ENCODE measurements at places on chromosomes 6 and 20.

- DNase-seq: no peak
Observed at GRCh38 chr6:135465307-135465706, 32.2 kb downstream of the AHI1 start.

DNA sequence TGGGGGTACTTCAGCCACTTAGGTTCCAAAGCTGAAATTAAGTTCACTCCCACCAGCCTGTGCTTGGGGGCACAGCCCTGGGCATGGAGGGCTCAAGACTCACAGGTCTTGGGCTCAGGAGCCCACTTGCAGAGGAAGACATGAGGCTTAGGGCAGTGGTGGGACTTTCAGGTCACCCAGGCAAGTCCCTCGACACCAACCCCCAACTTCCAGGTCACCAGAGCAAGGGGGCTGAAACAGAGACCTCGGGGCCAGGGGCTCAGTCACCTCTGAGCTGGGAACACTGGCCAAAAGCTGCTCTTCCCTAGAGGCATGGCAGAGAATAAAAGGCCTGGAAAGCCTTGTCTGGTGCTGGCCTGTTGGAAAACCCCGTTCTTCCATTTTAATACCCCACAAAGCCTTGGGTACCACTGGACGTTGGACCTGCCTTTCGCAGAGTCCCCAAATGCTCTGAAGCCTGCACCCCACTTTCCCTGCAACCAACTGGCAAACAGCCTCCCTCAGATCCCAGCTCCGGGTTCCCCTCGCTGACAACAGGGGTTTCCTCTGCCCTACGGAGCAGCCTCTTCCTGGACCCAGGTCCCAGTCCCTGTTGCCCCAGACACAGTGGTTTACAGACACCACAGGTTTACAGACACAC, 160.9 kb upstream of the PMEPA1 start:
- no peak for DNase-seq

DNA sequence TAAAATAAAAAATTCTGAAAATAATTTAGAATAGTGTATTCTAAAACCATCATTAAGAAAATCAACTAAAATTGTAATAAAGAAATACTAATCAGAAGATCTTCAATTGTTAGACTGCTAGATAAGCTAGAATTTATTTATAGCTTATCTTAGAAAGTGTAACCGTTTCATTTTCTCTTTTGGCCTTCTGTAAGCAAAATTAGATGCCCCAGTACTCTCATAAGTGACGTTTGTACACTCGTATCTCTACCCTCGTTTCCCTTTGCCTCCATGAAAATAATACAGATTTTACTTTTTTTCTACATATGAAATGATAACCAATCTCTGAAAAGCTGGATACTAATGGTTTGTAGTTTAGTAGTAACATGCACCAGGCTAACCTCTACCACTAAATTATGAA, 19.8 kb downstream of the DSE start:
- DNase-seq: no peak

GRCh38 chr20:41848180-41848579, 230.0 kb upstream of the CHD6 start:
- DNase-seq: no peak

GRCh38 chr6:63525186-63525878, 46.9 kb upstream of the LOC128125822 start:
- no peak for DNase-seq

DNA sequence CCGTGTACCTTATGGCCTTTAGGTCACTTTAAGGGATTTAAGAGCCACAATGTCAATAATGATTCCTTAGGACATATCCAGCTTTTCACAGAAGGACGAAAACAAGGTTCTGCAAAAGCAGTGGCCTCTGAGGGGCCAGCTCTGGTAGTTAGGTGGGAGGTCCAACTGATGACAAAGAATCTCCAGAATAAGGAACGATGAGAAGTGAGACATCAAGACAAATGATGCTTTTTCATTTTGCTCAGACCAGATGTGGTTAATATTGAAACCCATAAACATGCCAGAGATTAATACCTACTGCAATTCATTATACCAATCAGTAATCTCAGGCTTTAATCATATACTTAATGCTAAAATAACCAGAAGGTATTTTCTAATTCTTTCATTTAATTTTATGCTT, 1.9 kb downstream of the C6orf58 start:
- DNase-seq: no peak

GRCh38 chr20:42338294-42339201, 720.4 kb upstream of the CHD6 start:
- DNase-seq: no peak

- no peak for DNase-seq
Observed at GRCh38 chr6:168765752-168766151, 324.8 kb downstream of the SMOC2 start.

DNA sequence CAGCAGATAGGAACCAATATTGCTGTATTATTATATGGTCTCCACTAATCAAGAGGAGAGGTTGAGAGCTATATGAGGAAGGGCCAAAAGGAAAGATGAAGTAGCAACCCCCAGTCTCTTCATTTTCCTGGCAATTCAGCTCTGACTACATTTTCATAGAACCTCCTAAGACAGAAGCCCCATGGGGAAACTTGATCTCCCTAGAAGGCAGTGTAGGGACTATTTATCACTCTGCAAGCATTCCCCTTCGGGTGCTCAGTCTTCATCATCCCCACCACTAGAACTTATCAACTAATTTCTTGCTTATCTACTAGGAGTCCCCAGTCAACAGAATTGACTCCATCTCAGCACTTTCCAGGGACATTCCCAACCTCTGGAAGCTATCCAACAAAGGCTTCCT, 25.5 kb upstream of the ITCH start:
- no peak for DNase-seq

DNA sequence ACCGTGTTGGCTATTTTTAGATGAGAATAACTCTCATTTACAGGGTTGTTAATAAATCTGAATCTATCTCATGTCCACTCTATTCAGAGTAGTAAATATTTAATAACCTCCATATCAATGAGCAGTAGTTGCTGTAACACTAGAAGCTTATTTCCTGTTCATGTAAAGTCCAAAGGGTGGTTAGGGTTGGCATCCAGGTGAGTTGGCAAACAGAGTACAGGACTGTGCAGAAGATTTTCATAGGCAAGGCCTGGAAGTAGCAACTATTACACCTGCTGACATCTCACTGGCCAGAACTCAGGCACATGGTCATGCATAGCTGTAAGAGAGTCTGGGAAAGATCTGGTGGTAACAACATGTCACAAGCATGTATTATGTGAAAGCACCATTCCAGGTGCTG, 147.5 kb downstream of the PHF3 start:
- DNase-seq: no peak

DNA sequence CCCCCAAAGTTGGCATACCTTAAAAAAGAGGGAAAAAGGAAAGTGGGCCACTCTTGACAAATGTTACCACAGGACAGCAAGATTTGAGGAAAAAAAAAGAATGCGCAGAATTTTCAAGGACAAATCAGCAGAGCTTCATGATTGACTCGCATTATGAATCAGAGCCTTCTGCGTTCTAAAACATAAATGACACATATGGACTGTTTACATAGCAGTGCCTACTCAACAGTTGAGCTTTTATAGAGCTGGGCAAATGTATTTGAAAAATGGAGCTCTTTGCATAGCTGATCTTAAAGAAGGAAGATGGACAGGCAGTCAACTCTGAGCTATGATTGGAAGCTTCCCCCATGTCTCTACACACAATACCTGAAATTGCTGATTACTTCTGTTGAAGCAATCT, 213.2 kb upstream of the NT5E start:
- DNase-seq: no peak

DNA sequence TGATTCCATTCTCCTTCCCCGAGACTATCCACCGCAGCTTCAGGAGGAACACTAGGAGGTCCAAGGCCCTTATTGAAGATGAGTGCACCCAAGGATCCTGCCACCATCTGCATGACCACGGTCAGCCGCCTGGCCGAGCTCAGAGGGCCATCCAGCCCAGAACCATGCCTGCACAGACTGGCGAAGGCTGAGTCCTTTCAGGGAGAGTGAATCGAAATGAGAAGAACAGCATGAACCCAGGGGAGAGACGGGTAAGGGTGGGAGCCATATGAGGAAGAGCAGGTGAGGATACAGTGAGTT, 26.3 kb downstream of the SERPINB6 start:
- DNase-seq: no peak

- no peak for DNase-seq
Observed at GRCh38 chr6:36368921-36369865, 18.3 kb downstream of the ETV7 start.

GRCh38 chr20:47591231-47591630, 89.5 kb downstream of the NCOA3 start:
- no peak for DNase-seq

GRCh38 chr20:52457826-52458225, 266.2 kb upstream of the ZFP64 start:
- DNase-seq: no peak

- no peak for DNase-seq
Observed at GRCh38 chr20:43528258-43528875, 20.9 kb downstream of the L3MBTL1 start.

GRCh38 chr20:58677808-58678207, 14.8 kb upstream of the NPEPL1 start:
- DNase-seq: no peak

DNA sequence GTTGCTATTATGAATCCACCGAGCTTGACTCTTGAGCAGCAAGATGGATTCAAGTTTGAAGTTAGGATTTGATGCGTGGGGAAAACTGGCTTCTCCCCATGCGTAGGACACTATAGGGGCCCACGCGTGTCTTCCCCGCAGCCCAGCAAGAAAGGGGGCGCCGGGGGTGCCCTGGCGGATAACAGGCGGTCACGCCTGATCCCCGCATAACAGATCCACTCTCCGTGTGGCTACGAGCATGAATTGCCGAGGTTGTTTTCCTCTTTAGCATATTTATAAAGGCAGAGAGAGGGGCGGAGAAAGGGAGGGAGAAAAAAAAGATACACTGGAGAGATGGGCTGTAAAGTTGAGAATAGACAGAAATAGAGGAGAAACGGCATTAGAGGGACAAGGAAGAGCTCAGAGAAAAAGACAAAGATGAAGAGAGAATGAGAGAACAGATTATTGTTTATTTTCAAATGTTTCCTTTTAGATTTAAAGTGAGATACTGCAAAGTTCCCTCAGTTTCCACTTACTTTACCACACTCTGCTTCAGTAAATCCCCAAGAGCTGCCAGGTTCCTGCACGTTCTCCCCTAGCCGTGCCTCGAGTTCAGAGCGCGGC, 32.0 kb downstream of the TFAP2A start:
- DNase-seq: no peak

- no peak for DNase-seq
Observed at GRCh38 chr6:148405894-148406293, 63.3 kb downstream of the SASH1 start.

GRCh38 chr6:32967151-32968091, 973 bp upstream of the BRD2 start:
- no peak for DNase-seq

- DNase-seq: no peak
Observed at GRCh38 chr20:62027116-62027515, 38.6 kb downstream of the TAF4 start.

DNA sequence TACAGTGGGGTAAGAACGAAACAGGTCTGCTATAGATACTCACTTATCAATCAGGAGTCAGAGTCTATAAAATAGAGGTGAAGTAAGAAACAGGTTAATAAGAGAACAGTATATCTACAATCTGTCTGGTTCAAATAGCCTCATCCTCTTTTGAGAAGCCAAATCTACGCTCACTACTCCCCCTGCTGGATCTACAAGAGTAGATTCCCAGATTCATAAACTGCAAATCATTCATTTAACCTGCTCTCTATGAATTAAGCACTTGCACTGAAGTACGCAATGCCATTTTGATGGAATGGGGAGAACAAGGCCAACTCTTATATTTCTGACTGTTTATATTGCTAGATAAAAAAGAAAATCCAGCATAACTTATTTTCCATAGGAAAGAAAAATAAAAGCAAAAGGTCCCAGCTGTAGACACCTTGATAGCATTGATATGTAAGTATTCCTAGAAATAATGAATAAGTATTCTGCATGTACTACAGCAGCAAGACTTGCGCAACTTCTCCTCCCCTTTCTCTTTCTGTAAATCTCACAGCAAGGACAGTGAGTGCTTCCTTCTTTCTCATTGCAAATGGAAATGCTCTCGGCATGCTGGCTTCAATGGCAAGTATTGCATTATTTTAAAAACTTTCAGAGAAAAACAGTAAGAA, 92.3 kb downstream of the RFX6 start:
- no peak for DNase-seq

DNA sequence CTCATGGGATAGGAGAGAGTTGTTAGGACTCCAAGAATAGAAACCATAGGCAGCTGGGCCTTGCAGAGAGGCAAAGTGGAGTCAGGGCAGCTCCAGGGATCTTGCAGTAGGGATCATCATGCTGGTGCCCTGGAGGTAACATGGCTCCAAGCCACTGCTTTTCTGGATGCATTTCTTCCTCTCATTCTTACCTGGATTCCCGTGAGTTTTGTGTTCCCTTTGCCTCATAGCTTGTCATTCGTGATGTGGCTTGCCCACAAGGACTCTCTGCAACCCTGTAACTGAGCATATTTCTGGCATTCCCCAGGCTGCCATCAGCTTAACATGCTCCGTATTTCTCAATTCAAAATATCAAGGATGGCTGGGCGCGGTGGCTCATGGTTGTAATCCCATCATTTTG, 5.3 kb downstream of the NHLRC1 start:
- no peak for DNase-seq

DNA sequence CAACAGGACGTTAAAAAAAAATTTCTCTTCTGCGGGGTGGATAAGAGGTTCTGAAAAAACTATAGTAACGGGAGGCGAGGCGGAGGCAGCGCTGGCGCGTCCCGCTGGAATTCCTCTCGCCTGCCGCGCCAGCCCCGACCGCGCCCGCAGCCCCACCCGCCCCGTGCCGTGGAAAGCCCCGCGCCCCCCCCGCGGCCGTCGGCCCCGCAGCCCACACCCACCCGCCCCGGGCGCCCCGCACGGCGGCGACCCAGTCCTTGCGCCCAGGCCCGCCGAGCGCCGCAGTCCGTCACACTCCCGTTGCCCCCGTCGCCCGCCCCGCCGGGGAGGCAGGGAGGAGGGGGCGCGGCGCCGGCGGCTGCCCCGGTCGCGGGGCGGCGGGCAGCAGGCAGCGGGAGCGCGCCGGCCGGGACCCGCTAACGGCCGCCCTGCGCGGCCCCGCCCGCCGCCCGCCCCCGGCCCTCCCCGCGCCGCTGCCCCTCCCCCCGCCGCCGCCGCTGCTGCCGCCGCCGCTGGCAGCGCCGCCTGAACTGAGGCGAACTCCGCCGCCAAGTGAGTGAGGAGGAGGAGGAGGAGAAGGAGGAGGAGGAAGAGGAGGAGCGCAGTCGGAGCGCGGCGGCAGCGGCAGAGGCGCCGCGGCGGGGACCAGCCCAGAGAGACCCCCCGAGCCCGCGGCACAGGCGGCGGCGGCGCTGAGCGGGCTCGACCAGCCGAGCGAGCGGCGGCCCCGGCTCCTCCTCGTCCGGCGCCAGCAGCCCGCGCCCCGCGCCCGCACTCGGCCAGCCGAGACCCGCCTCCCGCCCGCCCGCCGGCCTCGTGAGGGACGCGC, at the start of gene QKI:
Gene QKI (plus strand): TSS at position 602 of the 829 bp plus-strand sequence. CDS start 476 bp downstream, outside the sequence.
- DNase-seq: peak; percentile 39

GRCh38 chr6:70079241-70079640, 212.9 kb downstream of the COL19A1 start:
- DNase-seq: no peak

GRCh38 chr6:108564178-108564577, 3.5 kb downstream of the FOXO3 start:
- DNase-seq: no peak

Data from activated naive CD4-positive, alpha-beta T cell (primary cell).